Astrocyte of the spinal cord (primary cell): ENCODE measurements at places on chromosomes 6 and 20.

DNA sequence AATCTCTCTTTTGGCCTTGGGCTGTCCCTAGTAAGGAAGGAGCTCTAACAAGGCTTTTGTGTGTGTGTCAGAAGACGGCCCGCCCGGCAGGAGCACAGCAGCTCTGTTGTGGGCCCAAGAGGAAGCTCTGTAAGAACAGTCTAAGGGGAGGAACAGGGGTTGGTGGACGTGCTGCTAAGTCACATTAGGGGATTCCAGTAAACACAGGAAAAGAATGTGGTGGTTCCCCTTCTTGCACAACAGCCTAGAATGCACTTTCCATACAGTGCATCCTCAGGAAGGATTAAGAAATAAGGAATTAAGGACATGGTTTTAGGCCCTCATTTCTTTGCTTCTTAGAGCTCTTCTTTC is 114.5 kb downstream of the RNF144B start:
- peak; percentile 30 for DNase-seq

GRCh38 chr6:131838051-131838450 is 30.2 kb downstream of the ENPP1 start:
- no peak for DNase-seq

GRCh38 chr20:56554869-56555268 is 21.8 kb downstream of the FAM209B start:
- peak; percentile 97 for DNase-seq

DNA sequence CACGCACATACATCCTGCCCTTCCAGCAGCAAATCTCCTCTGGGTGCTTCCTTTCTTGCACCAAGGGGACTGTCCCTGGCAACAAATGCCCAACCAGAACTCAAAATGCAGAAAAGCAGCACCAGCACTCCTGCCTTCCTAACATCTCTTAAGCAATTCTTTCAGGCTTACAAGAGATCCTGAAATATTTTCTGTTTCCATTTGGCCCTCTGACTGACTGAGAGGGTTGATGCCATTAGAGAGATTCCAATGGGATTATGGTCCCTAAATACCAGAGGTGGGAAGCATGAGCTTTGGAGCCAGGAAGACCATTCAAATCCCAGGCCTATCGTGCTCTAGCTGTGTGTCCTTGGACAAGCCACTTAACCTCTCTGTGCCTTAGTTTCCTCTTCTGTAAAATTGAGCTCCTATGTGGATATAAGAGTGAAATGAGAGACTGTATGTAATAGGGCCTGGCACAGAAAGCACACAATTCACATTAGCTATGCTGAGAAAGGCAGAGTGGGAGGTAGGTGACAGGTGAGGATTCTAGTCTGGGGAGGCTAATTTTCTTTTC is 56.8 kb downstream of the PRDM1 start:
- no peak for DNase-seq

- DNase-seq, result peak; percentile 7
Measured at GRCh38 chr6:10719296-10719963, 3.4 kb upstream of the TMEM14C start.

- DNase-seq, result no peak
Measured at GRCh38 chr6:139496654-139497344, 122.4 kb upstream of the CITED2 start.

GRCh38 chr20:60048634-60049521 is 90.7 kb downstream of the CDH26 start:
- DNase-seq, result no peak

- DNase-seq, result peak; percentile 26
Measured at GRCh38 chr20:13028001-13028400, 19.2 kb downstream of the SPTLC3 start.
